Activated T-cell treated with anti-CD3 and anti-CD28 coated beads, Interleukin-2, amount 50 U/mL, for 72 hours (primary cell): ENCODE measurements at places on chromosomes 3 and 15.
A peak's percentile ranks its signal among the peaks of the same experiment; 100 is the strongest.

- DNase-seq = no peak
These were observed 14.1 kb upstream of the STAB1 start for GRCh38 chr3:52480768-52481715.

GRCh38 chr3:38348903-38349302 is 2.3 kb downstream of the XYLB start:
- no peak for DNase-seq

DNA sequence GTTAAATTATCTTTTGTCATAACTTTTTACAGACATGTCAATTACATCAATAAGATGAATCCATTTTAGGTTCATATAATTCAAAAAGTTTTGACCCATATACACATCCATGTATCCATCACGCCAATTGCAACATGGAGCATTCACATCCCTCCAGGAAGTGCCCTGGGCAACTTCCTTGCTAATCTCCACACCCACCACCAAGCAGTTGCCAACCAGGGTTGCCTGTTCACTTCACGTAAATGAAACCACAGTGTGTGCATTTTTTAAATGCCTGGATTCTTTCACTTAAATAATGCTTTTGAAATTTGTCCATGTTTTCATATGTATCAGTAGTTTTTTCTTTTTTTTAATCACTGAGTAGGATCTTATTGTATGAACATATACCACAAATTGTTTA is 40.7 kb upstream of the LYZL4 start:
- no peak for DNase-seq

DNA sequence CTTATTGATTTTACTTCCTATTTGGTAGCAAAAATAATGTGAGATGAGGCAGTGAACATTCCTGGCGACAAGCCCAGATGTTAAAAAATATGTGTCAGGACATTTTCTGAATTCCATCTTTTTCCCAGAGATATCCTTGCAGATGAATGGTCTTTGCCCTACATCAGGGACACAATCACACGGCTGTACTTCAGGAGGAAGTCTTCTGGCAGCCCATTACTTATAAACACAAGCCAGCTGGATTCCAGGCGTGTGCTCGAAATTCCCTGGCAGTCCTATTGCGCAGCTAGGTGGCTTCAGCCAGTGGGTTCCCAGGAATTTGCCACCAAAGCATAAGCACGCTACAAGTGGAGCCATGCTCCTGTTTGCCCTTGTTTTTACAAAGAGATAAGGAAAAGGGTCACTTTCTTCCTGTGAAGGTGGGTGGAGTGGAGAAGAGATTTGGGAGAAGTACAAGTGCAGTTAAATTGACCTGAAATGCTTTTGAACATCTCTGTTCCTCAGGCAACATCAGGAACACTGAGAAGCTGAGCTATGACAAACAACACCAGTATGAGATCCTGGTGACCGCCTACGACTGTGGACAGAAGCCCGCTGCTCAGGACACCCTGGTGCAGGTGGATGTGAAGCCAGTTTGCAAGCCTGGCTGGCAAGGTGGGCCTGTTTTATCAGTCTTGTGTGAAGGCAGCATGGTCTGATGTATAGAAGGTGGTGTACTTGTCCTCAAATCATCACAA is 257.1 kb upstream of the TRIM42 start:
- no peak for DNase-seq

DNA sequence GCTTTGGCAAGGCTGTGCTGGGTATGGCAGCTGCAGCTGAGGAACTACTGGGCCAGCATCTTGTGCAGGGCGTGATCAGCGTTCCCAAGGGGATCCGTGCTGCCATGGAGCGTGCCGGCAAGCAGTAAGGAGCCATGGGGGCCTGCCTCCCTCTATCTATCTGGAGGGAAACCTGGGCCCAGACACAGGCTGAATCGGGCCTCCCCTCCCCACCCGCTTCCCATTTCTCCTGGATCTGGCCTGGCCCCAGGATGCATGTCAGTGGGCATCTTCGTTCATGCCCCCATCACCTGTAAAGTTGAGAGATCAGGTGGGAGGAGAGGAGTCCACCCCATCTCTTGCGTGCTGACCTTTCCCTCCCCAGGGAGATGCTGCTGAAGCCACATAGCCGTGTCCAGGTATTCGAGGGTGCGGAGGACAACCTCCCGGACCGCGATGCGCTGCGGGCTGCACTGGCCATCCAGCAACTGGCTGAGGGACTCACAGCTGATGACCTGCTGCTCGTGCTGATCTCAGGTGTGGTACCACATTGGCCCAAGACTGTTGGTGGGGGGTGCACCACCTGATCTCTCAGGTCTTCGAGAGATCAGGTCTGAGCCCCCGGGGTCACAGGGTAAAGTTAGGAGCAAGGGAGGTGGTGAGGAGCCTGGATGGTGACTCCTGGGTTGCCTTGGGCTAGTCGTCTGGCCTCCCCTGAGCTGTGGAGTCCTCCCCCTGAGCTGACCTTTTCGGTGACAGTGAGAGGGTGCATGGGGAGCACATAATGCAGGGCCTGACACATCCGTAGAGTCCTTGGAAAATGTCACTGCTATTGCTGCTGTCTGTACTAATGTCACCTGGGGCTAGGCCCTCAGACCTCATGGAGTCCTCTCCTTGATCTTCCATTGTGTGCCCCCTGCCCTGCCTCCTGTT is 3.2 kb downstream of the GLYCTK start:
- DNase-seq = no peak

GRCh38 chr3:24678021-24678420 is 183.4 kb upstream of the THRB start:
- DNase-seq = no peak

- DNase-seq = no peak
These were observed 54.7 kb downstream of the FOXP1 start for GRCh38 chr3:71528816-71529215.

DNA sequence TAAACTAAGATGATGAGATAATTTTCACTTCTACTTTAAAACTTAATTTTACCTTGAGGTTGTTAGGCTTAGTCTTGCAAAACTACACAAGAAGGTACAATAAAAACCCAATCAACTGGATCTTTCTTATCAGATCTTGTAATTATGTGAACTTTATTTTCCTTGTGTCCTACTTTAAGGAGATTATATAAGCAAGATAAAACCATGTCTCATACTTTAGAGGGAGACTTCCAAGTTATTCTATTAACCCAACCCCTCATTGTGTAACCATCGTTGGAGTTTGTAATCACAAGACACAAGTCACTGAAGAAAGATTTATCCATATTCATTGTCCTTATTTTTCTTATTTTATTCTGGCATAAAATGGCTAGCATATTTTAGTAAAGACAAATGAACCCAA is 165.6 kb downstream of the SERPINI1 start:
- no peak for DNase-seq

DNA sequence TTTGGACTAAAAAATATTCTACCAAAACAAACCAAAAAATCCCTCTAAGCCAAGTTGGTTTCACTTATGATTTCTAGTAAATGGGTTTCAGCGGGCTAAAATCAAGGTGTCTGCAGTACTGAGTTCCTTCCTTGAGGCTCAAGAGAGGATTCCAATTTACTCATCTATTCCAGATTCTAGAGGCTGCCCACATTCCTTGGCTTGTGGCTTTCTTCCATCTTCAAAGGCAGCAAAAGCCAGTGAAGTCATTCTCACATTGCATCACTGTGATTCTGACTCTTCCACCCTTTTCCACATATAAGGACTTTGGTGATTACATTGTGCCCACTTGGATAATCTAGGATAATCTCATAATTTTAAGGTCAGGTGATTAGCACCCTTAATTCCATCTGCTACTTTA is 48.1 kb downstream of the DPPA2 start:
- DNase-seq = no peak

DNA sequence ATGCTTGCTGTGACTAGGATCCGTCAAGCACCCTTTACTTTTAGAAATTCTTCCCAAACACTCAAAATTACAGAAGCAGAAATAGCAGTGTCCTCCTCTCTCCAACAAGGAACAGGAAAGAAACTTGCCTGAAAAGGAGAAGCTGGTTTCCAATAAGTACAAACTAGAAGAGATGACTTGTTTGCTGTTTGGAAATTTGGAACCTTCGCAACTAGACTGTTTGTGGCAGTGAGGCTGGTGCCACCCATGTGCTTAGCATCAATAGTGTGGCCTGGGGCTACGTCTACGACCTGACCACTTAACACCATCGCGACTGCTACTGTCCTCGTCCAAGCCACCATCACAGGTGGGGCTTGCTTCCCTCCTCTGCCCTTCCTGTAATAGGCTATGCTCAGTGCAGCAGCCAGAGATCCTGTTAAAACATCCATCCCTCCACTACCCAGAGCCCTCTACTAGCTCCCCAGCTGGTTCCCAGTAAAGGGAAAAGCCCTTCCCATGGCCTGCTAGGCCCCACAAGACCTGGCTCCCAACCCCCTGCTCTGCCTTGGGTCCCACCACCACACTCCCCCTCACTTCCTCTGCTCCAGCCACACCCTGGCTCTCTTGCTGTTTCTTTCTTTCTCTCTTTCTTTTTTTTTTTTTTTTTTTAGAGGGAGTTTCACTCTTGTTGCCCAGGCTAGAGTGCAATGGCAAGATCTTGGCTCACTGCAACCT is 52.6 kb upstream of the CCR2 start:
- DNase-seq = no peak

DNA sequence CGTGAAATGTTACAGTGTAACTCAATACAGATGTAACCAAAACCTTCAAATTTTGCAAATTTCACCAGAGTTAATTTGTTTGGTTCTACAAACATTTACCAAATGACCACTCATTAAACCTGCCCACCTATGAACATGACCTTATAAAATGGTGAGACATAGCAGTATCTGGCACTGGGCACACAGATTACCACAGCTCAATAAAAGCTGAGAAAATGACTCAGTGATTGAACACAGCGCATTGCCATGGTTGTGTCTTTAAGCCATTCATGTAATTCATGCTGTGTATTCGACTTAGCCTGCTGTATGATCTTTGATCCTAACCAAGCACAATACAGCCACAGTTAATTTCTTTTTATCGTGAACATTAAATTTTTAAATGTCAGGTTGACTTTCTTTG is 11.3 kb downstream of the PPARG start:
- no peak for DNase-seq

DNA sequence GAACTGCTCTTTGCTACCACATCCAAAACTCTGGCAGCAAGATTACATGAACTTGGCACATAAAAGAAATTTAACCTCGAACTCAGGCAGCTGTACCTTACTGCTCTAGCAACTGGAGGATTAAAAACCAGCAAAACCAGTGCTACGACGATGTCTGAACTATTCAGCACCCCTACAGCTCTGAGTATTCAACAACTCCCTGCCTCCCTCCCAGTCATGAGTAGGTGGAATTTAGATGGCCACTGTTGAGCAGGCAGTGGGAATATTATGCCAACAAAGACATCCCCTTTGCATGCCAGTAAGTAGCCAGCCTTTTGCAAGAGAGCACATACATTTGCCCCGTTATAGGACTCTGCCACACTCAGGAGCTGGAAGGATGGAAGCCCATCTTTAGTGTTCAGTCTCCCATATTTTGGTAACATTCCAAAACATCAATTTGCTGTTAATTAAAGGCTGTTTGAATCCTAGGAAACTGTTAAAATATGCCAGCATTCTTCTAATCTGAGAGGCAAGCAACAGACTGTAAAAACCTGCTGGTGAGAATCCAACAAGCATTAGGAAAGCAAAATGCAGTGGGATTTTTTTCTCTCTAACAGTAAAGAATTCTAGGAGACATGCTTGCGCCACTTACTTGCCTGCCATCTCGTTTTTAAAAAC is 85.4 kb downstream of the ZNF385D start:
- DNase-seq = no peak

- DNase-seq = no peak
These were observed 203.5 kb upstream of the LINGO1 start for GRCh38 chr15:77836121-77836692.

- no peak for DNase-seq
These were observed 80.6 kb downstream of the ULK4 start for GRCh38 chr3:41881233-41881821.

- DNase-seq = no peak
These were observed 120.2 kb upstream of the PFN2 start for GRCh38 chr3:150090877-150091276.

DNA sequence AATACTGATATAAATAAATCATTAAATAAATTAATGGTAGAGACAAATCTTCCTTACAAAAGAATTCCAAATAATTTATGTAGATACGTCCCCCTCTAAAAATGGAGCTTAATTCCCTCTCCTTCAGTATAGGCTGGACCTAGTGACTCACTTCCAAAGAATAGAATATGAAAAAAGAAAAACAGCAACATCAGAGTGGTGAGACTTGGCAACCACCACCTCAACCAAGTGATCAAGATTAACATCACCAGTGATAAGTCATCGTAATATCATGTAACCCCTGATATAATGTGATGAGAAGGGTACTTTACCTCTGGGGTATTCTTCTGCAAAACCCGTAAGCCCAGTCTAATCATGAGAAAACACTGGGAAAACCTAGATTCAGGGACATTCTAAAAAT is 13.4 kb downstream of the GOLGB1 start:
- peak; percentile 48 for DNase-seq

DNA sequence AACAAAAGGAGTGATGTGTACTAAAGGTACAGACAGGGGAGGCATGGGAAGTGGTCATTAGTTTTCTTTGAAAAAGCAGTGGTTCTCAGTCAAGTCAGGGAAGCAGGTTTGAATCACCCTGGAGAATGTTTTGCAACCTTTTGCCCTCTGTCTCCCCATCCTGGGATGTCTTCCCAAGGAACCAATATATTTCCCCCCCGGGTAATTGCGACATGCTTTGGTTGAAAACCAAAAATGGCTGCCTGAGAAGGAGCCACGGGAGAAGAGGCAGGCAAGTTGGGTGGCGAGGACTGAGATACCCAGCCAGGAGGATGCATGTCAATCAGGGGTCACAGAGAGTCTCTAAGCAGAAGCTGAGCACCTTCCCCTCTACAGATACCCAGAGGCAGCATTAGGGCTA is 20.2 kb upstream of the PPP1R2 start:
- DNase-seq = no peak

GRCh38 chr3:39896184-39896583 is 86.8 kb downstream of the MYRIP start:
- DNase-seq = no peak

DNA sequence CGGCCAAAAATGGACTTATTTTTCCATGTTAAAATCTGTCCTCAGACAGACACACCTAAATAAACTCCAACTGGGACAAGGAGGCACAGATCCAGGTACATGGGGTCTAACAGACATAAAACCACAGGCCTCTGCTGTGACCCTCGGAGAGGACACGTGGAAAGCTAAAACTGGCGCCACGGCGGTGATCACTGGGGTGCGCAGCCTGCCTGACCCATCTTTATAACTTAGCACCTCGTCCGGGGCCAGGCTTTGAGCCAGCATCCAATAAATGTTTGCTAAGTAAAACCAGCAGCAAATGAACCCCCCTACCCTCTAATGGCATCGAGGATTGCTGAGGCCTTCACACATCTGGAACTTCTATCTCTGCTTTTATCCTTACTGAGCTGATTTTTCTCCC is 15.3 kb downstream of the PCSK6 start:
- no peak for DNase-seq

DNA sequence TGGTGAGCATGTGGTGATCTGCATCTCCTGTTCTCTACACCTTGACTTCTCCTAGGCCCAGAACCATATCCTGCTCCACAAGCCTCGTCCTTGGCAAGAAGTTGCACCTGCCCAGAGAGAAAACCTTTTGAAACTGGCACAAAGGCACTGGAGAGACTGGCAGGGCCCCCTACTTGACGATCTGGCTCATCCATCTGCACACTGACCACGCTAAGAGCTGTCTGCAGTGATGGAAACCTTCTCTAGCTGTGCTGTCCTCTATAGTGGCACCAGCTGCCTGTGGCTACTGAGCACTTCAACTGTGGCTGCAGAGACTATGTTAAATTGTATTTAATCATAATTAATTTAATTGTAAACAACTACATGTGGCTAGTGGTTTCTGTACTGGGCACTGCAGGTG is 26.2 kb upstream of the SRP14 start:
- no peak for DNase-seq

GRCh38 chr3:67030785-67031740 is 33.0 kb downstream of the KBTBD8 start:
- DNase-seq = no peak
